Stimulated activated CD4-positive, alpha-beta T cell treated with anti-CD3 and anti-CD28 coated beads, Interleukin-2, amount 100 ng/mL, for 24 hours (primary cell): ENCODE measurements at places on chromosomes 12 and 14.
A peak's percentile ranks its signal among the peaks of the same experiment; 100 is the strongest.

DNA sequence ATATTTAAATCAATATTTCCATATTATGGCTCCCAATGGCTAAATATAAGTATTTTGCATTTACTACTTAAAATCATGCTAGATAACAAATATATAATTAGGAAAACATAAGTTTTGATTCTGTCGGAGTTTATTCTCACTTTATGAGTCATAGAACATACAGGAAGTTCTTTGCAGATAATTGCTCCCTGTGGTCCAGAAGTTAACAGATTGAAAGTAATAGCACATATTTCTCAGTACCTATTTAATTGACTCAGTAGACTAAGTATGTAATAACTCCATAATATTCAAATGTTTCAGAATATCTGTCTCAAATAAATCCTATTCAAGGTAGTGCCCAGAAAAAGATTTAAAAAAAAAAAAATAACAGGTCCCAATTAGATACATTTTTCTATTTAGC lies 806.0 kb upstream of the ATXN7L3B start:
- DNase-seq = no peak

GRCh38 chr12:43957732-43958372 lies 122.0 kb downstream of the TMEM117 start:
- no peak for DNase-seq

DNA sequence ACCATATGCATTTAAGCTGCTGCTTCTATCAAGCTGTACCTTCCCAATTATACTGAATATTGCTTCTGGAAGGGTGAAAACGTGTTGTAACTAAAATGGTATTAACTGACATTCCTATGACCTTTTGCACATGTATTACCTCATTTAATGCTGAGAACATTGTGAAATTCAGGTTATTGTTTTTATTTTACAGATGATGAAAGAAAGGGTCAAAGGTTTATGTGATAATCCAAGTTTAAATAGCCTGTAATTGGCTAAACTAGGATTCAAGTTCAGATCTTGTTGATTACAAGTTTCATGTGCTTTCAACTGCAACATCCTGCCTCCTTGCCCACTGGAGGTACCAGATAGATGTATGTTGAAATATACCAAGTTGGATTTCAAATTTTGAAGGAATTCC lies 433.3 kb upstream of the PRICKLE1 start:
- no peak for DNase-seq

DNA sequence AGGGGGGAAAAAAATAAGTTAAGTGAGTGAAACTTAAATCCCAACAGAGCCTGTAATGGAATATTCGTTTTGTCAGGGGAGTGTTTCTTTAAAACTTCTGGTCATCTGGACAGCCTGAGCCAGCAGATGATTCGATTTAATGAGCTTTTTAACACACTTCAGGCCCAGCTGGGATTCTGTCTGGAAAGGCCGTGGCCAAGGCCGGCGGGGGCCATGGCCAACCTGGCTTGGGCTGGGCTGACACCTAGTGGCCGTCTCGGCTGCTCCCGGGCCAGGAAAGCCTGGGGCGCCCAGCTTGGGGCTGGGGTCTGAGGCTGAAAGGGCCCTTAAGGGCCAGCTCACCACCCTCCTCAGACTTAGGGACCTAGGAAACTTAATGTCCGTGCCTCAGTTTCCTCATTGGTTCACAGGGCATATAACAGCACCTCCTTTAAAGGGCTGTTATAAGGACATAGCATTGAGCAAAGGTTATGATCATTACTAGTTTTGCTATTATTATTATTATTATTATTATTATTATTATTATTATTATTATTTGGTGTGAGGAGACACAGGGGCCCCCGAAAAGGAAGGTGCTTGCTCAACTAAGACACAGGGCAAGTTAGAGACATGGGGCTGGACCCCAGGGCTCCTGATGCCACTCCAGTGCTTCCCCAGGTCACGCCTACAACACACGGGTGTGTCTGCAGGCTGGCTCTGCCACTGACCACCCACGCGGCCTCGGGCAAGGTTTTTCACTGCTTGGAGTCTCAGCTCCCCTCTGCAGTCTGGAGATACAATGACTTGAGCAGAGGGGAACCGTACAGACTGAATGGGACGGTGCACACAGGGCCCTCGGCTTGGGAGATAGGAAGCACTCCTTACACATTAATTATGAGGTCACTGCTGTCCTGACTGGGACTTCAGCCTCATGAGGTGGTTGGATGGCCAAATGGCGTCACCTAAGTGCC lies 84.0 kb downstream of the SYNE3 start:
- DNase-seq = no peak

- DNase-seq = no peak
Observed at GRCh38 chr12:51980809-51981127, 26.0 kb upstream of the TAMALIN start.

DNA sequence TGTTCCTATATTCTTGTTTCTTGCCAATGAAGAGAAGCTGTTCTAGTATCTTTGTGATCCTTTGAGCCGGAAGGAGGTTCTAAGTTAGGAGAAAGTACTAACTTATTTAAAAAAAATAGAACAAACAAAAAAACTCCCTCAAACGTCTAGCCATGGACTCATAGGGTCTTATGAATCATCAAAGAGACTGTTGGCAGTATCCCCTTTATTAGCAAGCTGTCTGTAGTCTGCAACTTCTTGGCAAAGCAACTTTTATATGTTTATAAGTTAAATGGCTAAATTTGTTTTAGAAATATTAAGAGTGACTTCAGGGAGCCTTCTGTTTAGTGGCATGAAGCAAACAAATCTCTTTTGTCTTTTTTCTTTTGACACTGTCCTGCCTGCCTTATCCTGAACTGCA lies 291.9 kb downstream of the FUT8 start:
- DNase-seq = no peak

DNA sequence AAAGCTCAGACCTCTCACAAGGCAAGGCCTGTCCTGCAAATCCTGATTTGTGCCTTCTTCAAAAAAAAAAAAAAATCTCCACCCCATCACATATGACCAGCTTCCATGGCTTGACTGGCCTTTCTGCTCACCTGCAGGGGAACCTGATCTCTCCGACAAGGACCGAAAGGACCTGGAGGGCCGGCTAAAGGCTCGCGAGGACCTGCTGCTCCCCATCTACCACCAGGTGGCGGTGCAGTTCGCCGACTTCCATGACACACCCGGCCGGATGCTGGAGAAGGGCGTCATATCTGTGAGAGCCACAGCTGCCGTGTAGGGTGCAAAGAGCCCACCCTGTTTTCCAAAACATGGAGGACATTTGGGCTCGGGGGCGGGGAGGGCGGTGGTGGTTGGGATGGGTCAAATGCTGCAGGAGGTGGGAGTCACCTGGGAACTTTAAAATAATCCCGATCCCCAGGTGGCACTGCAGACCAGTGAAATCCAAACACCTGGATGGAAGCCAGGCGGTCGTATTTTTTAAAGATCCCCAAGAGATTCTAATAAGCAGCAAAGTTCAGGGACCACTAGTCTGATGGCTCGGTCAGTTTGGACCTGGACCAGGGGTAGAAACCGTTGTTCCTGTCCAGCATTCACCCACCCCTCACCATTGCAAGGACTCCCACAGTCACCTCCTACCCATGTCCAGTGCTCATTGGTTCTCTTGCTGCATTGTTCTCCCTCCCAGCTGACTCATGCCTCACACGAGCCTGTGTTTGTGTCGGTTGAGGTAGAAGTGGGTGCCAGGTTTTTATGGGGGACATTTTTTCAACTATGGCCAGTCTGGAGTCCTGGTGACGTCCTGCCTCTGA lies 44.8 kb downstream of the FOXN4 start:
- peak; percentile 70 for DNase-seq

DNA sequence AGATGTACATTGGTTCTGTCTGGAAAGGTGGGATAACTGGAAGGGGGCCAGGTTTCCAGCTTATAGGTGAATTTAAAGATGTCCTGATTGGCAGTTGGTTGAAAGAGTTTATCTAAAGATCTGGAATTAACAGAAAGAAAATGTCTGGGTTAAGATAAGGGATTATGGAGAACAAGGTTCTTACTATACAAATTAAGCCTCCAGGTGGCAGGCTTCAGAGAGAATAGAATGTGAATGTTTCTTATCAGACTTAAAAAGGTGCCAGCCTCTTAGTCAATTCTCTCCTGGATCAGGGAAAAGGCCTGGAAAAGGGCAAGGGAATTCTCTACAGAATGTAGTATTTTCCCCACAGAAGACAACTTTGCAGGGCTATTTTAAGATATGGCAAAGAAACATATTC lies 53.1 kb downstream of the CNTN1 start:
- DNase-seq = no peak

DNA sequence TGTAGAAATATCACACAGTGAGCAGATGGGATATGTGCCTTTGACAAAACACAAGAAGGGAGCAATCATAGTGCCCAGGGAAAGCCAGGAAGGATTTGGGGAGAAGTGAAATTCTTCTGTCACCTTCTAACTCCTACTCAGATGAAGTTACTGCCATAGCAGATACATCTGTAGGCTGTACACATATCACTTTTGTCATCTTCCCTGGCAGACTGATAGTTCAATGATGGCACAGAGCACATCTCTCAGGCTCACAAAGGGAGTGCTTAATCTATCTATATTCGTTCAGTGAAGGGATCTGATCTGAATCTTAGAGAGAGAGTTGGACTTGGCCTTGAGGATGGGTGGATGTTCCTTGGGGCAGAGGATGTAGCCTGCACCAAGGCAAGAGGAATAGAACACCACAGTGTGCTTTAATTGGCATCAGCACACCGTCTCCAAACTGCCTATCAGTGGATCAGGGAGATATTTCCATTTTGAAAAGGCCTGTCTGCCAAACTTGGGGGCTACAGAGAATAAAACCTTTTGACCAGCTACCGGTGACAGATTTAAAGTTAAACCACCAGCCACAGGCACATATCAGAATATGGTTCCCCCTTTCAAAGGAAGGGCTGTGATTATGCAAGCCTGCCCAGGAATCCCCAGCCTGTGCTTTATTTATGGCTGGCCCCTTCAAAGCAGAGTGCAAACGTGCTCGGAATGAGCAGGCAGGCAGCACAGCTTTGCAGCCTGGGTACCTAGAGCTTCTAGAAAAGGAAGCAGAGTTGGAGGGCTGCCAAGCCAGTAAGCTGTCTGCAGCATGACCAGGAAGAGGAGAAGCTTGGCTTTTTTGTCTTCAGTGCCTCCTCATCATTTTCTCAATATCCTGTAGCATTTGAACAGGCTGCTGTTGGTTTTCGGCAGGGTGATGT lies 165.5 kb upstream of the DYRK2 start:
- peak; percentile 56 for DNase-seq

DNA sequence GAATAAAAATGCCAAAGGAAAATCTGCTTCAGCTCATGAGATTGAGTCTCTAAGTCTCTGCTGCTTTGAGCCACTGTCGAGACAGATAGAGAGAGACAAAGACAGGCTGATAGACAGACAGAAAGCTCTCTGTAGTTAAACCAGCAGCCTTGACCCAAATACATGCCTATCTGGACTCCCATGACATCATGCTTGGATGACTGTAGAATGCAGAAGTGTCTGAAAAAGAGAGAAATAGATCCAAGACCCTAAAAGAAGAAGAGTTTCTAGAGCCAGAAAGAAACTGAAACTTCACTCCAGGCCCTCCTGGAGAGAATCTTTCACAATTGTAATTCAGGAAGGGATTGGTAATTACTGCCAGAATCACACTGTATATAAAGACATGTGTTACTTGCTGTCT lies 122.6 kb upstream of the PLXNC1 start:
- no peak for DNase-seq

DNA sequence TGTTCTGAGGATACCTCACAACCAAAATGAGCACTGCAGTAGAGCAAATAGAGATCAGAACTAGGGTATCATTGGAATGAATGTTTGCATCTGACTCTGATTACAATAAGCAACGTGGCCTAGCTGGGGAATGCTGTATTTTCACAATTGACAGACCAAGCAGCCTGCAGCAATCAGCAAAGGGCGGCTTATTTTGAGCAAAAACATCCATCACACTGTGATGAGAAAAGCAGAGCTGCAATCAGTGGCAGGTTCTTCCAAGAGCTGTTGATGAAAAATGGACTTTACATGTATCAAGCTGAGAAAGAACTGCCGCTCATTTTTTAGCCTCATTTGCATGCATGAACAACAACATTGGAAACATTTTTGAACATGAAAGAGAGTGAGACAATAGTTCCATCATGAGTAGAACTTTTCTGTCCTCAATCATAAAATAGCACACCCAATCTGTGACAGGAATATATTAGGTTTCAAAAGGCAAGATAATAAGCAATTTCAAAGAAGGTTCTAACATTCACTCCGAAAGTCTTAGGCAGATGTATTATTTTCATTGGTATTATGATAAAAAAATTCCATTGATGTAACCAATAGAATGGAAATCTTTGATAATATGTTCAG lies 249.7 kb upstream of the FBXO33 start:
- no peak for DNase-seq

DNA sequence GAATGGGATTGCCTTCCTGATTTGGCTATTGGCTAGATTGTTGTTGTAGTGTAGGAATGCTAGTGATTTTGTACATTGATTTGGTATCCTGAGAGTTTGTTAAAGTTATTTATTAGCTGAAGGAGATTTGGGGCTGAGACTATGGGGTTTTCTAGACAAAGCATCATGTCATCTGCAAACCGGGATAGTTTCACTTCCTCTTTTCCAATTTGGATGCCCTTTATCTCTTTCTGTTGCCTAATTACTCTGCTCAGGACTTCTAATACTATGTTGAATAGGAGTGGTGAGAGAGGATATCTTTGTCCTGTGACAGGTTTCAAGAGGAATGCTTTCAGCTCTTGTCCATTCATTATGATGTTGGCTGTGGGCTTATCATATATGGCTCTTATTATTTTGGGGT lies 265.7 kb upstream of the MGAT4C start:
- DNase-seq = no peak

GRCh38 chr12:110530511-110530910 lies 28.4 kb downstream of the RAD9B start:
- DNase-seq = no peak

- DNase-seq = no peak
Observed at GRCh38 chr14:80350707-80351106, 139.4 kb upstream of the DIO2 start.

DNA sequence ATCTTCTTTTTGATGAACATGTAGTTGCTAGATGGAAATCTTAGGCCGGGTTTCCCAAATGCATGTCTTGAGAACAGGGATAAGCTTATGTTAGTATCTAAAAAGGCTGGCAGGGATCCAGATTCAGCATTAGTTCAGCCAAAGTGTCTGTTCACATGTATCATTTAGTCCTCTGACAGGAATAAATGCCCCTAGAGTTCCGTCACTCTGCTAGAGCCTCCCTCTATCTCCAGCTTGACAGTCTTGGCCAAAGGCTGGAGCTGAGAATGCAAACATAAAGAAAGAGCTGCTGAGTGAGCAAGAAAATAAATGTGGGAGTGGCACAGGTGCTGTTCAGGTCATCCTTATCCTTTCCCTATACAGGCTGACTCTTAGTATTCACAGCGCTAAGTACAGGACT lies 13.8 kb upstream of the NELL2 start:
- DNase-seq = no peak

GRCh38 chr14:104536942-104537612 lies 42.5 kb upstream of the C14orf180 start:
- no peak for DNase-seq
